Stimulated activated CD4-positive, alpha-beta T cell treated with anti-CD3 and anti-CD28 coated beads, Interleukin-15, amount 100 ng/mL, for 48 hours (primary cell): ENCODE measurements at places on chromosomes 2 and 18.

DNA sequence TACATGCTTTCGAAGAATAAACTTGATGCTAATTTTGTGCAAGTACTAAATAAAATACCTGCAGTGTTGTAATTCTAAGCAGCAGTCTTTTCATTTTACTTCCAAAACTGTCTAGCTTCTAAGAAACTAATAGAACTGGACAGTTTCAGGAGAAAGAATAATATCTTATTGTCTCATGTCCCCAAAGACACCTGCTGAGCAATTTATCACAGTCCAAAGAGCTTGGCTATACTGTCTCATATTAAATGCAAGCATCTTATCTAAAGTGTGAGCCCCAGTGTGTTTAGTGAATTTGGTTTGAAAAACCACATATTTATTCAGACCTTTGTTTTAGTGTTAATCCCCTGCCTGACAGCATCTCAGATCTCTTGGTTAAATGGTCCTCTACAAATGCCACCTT, 374.3 kb downstream of the TMX3 start:
- DNase-seq = no peak

DNA sequence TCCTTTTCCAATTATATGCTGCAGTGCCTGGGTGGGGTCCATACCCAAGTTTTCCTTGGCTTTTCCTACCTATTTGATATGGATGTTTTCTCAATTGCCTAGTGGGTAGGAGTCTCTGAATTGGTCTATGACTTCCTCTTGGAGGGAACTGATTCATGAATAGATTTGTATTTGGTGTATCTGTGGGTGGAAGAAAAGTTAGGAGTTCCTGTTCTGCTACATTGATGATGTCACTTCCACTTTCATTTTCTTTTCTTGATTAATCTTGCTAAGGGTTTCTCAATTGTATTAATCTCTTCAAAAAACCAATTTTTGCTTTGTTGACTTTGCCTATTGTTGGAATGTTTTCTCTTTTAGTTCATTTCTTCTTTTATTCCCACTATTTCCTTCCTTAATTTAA, 37.4 kb upstream of the SLC9A2 start:
- DNase-seq = no peak

- DNase-seq = no peak
Measured at GRCh38 chr18:21682371-21683051, 22.1 kb downstream of the ABHD3 start.

GRCh38 chr2:201879996-201880395, 73.7 kb downstream of the CDK15 start:
- DNase-seq = no peak

DNA sequence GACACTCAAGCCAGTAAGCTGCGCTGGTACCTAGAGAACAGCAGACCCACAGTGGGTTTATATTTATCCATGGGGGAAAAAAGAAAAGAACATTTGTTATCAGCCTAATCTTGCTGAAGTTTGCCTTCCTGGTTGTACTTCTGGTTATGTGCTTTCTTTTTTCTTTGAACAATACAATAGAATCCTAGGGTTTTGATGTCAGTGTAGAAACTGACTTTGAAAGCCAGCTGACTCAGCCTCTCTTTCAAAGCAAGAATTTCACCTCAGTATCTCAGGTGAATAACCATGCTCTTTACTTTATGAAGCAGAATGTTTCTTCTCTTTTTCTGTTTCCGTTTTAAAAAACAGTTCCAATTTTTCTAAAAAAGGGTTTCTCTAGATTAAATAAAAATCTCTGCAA, 78.4 kb downstream of the CD8B2 start:
- DNase-seq = no peak

DNA sequence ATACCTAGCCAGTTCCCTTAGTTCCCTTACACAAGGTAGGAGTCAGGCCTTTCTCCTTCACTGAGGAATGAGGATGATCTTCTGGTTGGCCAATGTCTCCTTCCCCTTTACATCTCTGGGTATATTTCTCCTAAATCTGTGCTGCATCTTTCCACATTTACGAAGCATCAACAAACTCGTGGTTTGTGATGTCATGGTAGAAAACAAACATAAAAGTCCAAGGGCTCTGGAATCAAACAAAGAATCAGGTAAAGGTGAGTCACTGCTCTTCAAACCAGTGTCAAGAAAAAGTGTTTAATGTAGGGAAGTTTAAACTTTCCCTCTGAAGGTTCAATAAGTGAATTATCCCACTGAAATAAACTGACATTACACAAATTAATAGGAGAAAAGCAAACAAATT, 122.9 kb downstream of the METTL8 start:
- DNase-seq = no peak

DNA sequence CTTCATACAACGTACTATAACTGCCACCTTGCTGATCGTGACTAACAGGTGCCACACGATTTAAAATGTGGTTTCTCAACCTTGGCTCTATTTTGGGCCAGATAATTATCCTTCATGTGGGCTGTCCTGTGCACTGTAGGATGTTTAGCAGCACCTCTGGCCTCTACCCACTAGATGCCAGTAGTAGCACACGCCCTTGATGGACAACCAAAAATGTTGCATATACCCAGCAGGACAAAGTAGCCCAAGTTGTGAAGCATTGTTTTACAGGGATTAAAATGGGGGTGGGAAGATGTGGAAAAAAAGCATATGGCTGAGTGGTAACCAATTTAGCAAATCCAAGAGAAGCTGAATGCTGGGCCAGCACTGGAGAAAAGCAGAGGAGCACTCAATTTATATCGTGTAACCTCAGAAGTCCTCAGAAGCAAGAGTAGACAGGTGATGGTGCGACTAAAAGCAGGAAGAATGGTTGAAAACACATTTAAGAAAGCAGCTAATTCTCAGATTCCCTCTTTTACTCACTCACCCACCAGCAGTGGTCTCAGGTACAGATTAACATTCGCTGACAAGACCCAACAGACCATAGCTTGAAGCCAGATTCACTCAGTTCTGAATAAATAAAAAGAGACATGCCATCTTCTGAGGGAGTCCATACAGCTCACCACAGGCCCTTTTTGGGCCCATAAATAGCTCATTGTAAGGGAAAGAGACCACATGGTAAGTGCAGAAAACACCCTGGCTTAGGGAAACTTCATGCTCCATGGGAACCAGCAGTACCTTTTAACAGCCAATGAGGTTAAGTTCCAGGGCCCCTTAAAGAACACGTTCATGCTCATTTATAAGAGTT, 50.6 kb downstream of the RAPH1 start:
- DNase-seq = peak; percentile 17

GRCh38 chr2:53886406-53887280, 26.9 kb upstream of the GPR75 start:
- no peak for DNase-seq

DNA sequence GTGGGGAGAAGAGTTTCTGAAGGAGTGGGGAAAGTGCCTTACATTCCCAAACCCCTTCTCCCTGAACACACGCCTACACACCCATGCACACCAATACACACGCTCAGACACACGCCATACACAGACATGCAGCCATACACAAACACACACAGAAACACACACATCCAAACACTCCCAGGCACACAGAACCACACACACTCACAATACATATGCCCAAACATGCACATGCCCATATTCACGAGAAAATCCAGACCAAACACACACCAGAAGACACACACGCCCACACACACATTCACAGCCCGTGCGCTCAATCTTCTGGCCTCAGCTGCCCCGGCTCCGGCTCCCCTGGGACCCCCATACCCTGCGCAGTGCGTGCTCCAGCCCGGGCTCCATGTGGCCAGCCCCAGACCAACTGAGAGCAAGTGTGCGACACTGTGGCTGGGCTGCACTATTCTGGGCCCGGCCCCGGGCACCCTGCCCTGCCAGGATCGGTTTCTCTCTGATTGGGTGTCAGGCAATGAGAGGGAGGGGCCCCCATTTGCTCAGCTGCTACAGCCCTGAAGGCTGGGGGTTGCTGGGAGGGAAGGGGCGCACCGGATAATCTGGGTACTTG, at the start of gene PRKAG3:
Gene PRKAG3, minus strand, starts transcription at position 426 of the 613 bp plus-strand sequence.
- DNase-seq = no peak
